Stimulated activated CD8-positive, alpha-beta memory T cell treated with anti-CD3 and anti-CD28 coated beads, Interleukin-4, amount 100 ng/mL, for 24 hours (primary cell): ENCODE measurements at places on chromosomes 13 and 19.
A peak's percentile ranks its signal among the peaks of the same experiment; 100 is the strongest.

- DNase-seq: no peak
Observed at GRCh38 chr19:4635754-4636116, 3.6 kb upstream of the TNFAIP8L1 start.

DNA sequence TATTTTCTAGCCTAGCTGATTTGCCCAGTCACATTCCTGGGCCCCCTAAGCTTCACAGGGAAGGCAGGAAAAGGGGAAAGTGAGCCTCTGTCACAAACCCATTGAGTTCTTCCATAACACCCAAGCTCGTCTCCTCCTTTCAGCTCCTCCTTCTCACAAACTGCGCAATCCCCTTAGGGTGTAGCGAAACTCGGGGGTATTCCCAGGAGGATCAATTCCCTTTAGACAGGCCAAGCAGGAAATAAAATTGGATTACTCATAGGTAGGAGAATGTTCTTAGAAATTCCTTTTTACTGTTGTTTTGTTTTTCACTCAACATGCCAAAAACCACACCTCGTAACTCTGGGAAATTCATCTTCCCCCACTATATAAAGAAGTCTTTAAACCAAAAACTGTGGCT is 139.3 kb downstream of the IRS2 start:
- DNase-seq: no peak

DNA sequence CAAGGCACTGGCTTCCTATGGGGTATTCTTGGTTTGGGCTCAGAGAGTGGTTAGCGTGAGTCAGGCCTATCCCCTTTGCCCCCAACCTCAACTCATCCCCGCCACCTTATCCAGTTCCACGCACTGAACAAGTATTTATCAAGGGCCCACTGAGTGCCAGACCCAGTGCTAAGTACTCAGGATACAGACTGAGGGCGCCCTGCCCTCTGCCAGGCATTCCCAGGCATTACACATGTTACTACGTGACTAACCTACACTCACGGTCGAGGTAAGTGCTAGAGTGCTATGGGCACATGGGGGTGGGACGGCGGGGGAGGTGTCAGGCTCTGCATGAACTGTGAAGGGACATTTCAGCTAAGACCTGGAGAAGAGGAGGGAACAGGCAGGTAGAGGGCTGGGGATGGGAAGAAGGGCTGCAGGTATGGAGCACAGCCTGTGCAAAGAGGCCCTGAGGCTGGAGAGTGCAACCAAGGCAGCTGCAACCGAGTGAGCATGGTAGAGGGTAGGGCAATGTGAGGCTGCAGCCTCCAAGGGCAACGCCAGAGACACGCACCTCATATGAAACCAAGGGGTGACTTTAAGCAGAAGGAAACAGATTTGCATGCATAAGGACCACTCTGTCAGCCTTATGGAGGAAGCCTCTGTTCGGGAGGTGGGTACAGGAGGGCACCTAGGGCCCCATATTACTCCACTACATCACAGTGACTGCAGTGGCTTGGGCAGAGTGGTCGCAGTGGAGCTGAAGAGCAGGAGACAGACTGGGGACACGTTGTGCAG is 22.5 kb downstream of the DHRS12 start:
- DNase-seq: no peak

DNA sequence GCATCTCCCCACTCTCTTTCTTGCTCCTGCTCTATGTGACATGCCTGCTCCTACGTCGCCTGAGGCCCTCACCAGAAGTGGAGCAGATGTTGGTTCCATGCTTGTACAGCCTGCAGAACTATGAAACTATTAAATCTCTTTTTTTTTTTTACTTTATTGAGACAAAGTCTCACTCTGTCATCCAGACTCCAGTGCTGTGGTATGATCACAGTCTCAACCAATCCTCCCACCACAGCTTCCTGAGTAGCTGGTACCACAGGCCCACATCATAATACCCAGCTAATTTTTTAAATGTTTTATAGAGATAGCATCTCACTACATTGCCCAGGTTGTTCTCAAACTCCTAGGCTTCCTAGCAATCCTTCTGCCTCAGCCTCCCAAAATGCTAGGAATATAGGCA is 1067.7 kb downstream of the PCDH9 start:
- DNase-seq: no peak

DNA sequence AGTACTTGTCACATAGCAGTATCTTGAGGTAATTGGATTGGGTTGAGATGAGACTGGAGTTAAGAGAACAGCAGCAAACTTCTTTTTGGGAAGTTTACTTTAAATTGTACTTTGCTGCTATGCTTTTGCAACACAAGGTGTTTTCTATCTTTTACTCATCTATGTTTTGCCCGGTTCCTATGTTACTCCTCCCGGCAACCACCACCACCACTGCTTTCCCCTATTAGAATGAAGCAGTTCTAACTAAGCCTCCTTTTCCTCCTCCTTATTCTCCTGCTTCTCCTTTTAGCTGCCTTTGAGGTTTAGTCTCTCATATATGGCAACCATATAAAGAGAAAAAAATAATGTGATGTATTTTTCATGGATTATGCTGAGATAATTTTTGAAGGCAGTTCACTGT is 233.5 kb downstream of the ITGBL1 start:
- DNase-seq: no peak

DNA sequence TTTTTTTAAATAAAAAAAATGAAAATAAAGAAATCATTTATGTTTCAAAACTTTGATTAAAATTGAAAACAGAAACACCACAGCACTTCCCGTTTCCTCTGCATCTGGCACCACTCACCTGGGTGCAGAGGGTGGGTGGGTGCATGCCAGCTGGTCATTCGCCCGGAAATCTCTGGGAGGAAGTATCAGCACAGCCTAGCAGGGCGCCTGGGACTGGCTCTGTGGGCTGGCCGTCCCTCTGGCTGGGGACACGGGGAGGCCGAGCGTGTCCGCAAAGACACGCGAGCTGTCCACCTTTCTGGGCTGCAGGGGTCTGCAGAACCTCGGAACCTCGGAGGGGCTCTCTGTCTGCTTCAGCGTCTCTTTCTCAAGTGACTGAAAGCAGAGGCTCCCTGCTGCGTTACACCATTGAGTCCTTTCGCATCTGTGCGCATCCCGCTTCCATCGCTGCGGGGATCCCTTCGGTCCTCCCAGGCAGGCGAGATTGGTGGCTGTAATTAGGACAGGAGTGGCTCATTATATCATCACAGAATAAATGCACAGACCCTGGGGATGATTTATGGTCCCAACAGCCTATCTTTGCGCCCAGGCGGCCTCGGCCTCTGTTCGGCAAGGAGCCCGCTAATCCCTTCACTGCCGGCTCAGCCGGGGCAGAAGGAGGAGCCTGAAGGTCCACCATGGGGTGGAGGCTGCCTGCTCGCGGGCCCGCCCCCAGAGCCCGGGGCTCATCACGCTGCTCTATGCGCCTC is 17.2 kb downstream of the CRTC1 start:
- DNase-seq: peak; percentile 56

DNA sequence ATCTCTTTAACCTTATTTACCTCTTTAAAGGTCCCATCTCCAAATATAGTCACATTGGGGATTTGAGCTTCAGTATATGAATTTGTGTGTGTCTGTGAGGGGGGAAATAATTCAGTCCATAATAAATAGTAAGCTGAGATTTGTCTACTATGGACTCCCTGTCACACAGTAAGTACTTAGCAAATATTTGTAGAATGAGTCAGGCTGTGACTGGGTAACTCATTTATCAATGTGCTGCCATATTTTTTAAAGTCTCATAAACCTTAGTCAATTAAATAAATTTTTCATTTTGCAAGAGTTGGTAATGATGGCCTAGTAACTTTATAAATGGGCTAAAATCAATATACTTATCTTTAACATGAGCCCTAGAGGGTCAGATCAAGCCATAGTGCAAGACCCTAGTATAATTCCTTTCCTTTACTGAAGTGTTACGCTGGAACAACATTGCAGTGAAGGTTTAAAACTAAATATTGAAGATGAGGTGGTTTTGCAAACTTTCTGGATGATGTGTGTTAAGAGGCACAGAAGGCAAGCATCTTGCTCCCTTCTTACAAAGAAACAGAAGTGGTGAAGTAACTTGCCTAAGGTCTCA is 305.1 kb downstream of the KCNRG start:
- DNase-seq: no peak
